ENCODE measurements at places on chromosomes 4 and X. TPM values are rescaled to one million over a fixed set of nuclear protein-coding genes. Genes with fewer than 3 reads are reported as not detected.

Gene TENM3
- total RNA-seq, result 1.2 TPM

Gene SATL1
- total RNA-seq, result 0.05 TPM

Gene ALB
- total RNA-seq, result not detected

Gene RASSF6
- total RNA-seq, result 0.83 TPM

Gene CXCL3
- total RNA-seq, result 6.5 TPM

Gene ZCCHC12
- total RNA-seq, result 0.21 TPM

Gene USP26
- not detected for total RNA-seq

Gene NXF3
- not detected for total RNA-seq

Gene MEPE
- total RNA-seq, result not detected

Gene ARSD
- 11.7 TPM for total RNA-seq

Gene EPGN
- total RNA-seq, result not detected

Gene FBXO8
- total RNA-seq, result 9.9 TPM

Gene PAGE4
- total RNA-seq, result not detected

Gene MAGEA2
- total RNA-seq, result not detected

Gene AMOT
- total RNA-seq, result 0.54 TPM

Gene FAM9B
- not detected for total RNA-seq

Gene CRMP1
- total RNA-seq, result 2.5 TPM

Gene RAB9B
- total RNA-seq, result not detected

Gene IL13RA1
- total RNA-seq, result 49.5 TPM

Gene EXOC1L
- total RNA-seq, result not detected

Gene POF1B
- total RNA-seq, result 2.9 TPM

Gene TCEAL3
- total RNA-seq, result 20.6 TPM

Gene SSX4B
- total RNA-seq, result not detected

Gene ODAM
- not detected for total RNA-seq

Gene SH3RF1
- 9.6 TPM for total RNA-seq

Gene MAGEC1
- 0.04 TPM for total RNA-seq
